ENCODE measurements at places on chromosomes 12 and 14. TPM values are rescaled to one million over a fixed set of nuclear protein-coding genes. Genes with fewer than 3 reads are reported as not detected.

SLC2A13 gene
- total RNA-seq = 5.7 TPM

KITLG gene
- 1.4 TPM for total RNA-seq

GUCY2C gene
- total RNA-seq = not detected

COL2A1 gene
- total RNA-seq = 0.08 TPM

DDX23 gene
- total RNA-seq = 33.3 TPM

DEPDC4 gene
- 2.5 TPM for total RNA-seq

LTBP2 gene
- 1.1 TPM for total RNA-seq

Measured in left lobe of liver (tissue), 2 donors.